Renal cortex interstitium (tissue), 15 donors: ENCODE measurements at places on chromosomes 5 and 9.

GRCh38 chr9:133942206-133942975 lies 49.7 kb downstream of the VAV2 start:
- DNase-seq, result no peak

- DNase-seq, result no peak
These were observed 2.0 kb upstream of the C5orf15 start for GRCh38 chr5:133970325-133970909.

GRCh38 chr5:105663671-105664070 lies 2007.1 kb downstream of the EFNA5 start:
- no peak for DNase-seq

DNA sequence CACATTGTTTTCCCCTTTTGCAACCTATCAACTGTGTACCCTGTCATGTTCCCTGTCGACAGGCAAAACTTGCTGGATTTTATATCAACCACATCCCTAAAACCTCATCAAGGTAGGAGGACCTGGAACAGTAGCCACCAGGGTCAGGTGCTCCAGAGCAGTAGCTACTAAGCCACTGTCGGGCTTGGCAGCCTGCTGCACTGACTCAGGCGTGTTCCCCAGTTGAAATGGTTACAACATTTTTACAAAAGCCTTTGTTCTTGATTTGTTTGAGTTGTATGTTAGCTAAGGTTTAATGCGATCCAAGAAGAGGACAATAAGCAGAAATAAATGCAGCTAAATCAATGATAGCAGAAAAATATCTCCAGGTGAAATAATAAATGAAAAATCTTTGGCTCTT lies 407.4 kb upstream of the TLE4 start:
- DNase-seq, result no peak

GRCh38 chr9:74777136-74777879 lies 110.4 kb downstream of the TRPM6 start:
- peak; percentile 46 for DNase-seq

GRCh38 chr5:91269198-91269597 lies 113.9 kb downstream of the ARRDC3 start:
- no peak for DNase-seq

- DNase-seq, result no peak
These were observed 275.4 kb upstream of the IRX4 start for GRCh38 chr5:2158109-2158508.

- no peak for DNase-seq
These were observed 20.1 kb upstream of the SLC36A1 start for GRCh38 chr5:151427258-151427657.

GRCh38 chr5:73387601-73388305 lies 60.8 kb downstream of the FOXD1 start:
- no peak for DNase-seq

DNA sequence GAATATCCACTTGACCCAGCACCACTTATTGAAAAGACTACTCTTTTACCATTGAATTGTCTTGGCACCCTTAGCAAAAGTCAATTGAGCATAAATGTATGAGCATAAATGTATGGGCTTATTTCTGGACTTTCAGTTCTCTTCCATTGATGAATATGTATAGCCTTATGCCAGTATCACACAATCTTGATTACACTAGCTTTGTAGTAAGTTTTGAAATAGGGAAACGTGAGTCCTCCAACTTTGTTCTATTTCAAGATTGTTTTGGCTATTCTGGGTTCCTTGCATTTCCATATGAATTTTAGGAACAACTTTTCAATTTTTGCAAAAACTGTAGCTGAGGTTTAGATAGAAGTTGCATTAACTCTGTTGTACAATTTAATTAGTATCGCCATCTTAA lies 601.0 kb downstream of the TLE1 start:
- DNase-seq, result no peak

- DNase-seq, result no peak
These were observed 139.5 kb downstream of the MUSK start for GRCh38 chr9:110807956-110808598.

- DNase-seq, result no peak
These were observed 8.9 kb downstream of the SPEF2 start for GRCh38 chr5:35626553-35626952.

DNA sequence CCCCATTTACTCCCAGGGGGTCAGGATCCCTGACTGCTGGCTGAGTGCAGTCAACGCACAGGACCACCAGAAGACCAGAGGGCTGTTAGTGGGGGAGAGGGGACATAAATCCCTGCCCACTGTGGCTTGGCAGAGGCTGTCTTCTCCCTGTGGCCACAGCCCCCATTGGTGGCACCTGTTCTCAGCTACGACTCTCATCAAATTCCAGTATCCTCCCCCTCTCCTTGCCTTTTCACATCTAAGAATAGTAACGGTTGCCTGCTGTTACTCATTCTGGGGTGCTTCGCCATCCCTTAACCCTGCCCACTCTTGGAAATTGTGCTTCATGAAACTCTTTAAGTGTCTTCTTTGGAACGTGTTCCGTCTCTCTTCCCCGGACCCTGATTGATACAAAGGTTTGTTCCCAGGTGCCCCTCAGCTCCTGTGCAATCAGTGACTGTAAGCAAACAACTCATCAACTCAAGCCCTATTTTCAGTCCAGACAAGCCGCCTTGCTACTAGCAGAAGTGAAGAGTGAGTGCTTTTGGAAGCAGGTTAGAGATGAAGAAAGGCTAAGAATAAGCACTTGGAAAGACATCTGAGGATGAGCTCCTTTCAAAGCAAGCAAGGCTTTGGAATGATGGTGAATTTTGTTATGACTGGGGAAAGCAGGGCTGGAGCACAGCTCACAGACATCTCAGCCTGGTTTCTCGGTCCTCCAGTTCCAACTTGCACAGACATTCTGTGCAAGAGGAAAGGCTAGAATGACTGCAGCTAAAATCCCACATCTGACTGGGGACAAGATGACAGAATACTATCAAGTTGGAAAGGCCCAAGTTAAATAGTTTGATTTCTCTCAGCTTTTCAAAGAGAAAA lies 22.9 kb upstream of the DENND1A start:
- DNase-seq, result no peak

GRCh38 chr9:89042984-89043383 lies 51.7 kb downstream of the S1PR3 start:
- DNase-seq, result no peak

DNA sequence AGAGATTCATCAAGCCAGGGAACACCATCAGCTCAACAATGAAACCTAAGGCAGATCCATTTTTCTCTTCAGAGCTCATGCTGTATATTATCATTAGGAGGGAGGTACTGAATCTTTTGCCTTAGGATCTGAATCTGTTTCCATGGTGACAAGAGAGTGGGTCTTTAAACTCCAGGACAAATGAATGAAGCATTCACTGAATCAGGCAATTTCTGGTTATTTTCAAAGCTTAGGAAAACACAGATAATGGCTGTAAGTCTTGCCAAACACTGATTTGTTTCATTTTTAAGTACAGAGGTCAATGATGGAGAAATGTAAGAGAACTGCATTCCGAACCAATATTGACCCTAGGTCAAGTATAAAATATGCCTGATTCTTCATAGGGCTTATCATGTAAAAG lies 84.9 kb downstream of the GNA14 start:
- DNase-seq, result no peak

- no peak for DNase-seq
These were observed 118.3 kb downstream of the SLC1A3 start for GRCh38 chr5:36724467-36725332.

DNA sequence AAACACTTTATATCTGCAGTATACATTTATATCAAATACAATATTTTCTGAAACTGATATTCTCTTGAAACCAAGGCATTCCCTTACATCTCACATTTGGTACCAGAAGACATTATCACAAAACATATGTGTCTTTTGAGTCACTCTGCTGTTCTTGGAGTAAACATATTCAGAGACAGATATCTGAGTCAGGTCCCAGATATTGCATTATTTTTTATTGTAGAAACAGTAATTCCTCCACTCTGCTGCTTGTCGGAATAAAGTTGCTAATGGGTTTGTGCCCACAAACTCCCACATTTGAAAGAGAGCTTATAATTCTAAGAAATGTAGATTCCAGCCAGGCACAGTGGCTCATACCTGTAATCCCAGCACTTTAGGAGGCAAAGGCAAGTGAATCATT lies 261.1 kb upstream of the DAPK1 start:
- DNase-seq, result no peak

GRCh38 chr9:34520096-34520495 lies 2.7 kb downstream of the ENHO start:
- no peak for DNase-seq

GRCh38 chr9:131271506-131271931 lies 4.8 kb downstream of the FAM78A start:
- no peak for DNase-seq
